Spinal cord (tissue), 10 donors: ENCODE measurements at places on chromosomes 5 and 9. TPM values are rescaled to one million over a fixed set of nuclear protein-coding genes. Genes with fewer than 3 reads are reported as not detected.

DNA sequence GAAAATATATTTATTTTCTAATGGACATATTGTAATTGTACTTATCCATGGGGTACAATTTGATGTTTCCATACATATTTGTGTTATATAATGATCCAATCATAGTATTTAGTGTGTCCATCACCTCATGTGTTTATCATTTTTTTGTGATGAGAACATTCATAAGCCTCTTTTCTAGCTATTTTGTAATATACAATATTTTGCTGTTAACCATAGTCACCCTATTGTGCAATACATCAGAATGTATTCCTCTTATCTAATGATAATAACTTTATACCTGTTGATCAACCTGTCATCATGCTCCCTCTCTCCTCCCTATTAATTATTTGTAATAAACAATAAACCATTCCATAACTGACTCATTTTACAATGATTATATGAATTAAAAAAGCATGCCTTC lies 93.2 kb downstream of the ISL1 start:
- H3K27me3 ChIP-seq, result no peaks in the 10 kb centered on the region
- no peak for DNase-seq
- H3K4me3 ChIP-seq, result no peak overlapping the region
- H3K27ac ChIP-seq, result no peak overlapping the region

The SPATA31A3 gene
- total RNA-seq, result not detected

The PALM2AKAP2 gene
- total RNA-seq, result 16.3 TPM

DNA sequence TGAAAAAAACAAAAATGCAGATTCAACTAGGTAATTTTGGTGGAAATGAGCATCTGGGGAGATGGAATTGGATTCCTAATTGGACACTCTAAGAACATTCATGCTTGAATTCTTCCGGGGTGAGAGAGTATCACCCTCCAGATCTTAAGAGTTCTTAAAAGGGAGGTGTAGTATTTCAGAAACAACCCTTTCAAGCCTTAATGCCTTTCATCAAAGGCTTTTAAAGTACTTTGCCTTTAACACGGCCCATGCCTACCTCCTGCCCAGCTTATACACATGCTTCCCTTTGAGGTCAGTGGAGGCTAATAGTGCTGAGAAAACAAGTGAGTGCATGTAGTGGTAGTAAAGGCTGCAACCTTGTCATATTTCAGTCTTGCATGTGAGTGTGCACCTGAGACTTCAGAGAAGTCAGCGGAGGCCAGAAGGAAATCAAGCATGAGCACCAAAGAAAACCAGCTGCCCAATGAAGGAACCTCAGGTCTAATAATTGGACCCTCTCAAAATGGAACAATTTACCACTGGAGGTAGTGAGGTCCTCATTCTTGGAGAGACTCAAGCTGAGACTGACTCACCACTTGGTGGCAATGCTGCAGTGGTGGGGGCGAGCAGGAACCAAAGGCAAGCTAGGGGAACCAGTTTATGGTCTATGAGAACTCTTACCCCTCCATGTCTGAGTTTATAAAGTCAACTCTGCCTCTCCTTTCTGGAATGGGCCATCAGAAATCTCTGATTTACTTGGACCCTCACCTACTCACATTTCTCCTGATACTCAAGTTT lies 98.4 kb upstream of the GDNF start:
- H3K27me3 ChIP-seq, result no peaks in the 10 kb centered on the region
- H3K4me3 ChIP-seq, result no peak overlapping the region
- DNase-seq, result no peak
- no peaks in the 10 kb centered on the region for H3K36me3 ChIP-seq
- no peak overlapping the region for H3K27ac ChIP-seq

The ARHGEF28 gene
- total RNA-seq, result 13.6 TPM

DNA sequence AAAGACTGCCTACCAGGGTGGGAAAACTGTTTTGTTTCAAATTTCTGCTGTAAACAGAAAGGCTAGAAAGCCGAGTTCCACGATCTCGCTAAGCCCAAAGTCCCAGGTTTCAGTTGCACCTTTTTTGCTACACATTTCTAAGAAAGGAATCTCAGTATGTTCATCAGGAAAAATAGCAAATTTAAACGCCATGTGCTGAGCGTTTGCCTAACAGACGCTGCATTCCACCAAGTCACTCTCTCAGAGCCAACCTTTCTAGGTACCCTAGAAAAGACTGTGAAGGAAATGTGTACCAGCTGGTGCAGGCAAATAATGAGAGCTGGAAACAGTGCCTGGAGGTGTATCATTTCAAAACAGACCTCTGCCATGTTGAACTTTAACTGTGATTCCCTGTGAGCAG lies 71.8 kb downstream of the FRMD3 start:
- DNase-seq, result no peak
- H3K36me3 ChIP-seq, result no peaks in the 10 kb centered on the region
- no peak overlapping the region for H3K27ac ChIP-seq
- no peak overlapping the region for H3K4me3 ChIP-seq
- peaks cover 3% of the 10 kb centered on the region for H3K4me1 ChIP-seq

GRCh38 chr5:16713386-16713928 lies 96.7 kb upstream of the RETREG1 start:
- peak overlapping the region; percentile 48 for H3K4me3 ChIP-seq
- H3K27me3 ChIP-seq, result no peaks in the 10 kb centered on the region
- H3K27ac ChIP-seq, result peak overlapping the region; percentile 84
- peaks cover 28% of the 10 kb centered on the region for H3K4me1 ChIP-seq

- H3K36me3 ChIP-seq, result no peaks in the 10 kb centered on the region
- no peak for DNase-seq
- no peak overlapping the region for H3K4me3 ChIP-seq
- no peaks in the 10 kb centered on the region for H3K27me3 ChIP-seq
- no peak overlapping the region for H3K27ac ChIP-seq
These were observed 21.0 kb upstream of the NPR3 start for GRCh38 chr5:32690153-32690552.

DNA sequence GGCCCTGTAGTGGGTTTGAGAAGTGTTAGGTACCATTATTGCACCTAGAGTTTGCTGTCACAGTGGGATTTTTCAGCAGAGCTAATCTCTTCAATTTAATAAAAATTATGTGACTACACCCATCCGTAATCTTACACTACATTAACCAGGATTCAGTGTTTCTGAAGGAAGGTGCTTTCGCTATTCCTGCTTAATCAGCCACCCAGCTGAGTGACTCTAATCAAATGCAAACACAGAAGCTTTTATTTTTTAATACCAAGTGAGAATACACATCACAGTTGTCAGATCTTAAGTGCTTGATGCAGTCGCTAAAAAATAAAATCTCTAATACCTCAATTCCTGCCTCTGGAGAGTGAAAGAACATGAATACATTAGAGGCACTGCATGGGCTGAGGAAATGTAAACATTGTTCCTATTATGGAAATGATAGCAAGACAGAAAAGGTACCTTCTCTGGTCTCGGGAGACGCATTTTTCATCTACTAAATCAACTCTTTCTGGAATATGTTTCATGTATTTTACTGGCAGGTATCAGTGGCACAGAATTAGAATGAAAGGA lies 125.7 kb downstream of the SEMA6A start:
- H3K36me3 ChIP-seq, result peaks cover 20% of the 10 kb centered on the region
- H3K27me3 ChIP-seq, result no peaks in the 10 kb centered on the region
- no peak overlapping the region for H3K27ac ChIP-seq
- no peak for DNase-seq

DNA sequence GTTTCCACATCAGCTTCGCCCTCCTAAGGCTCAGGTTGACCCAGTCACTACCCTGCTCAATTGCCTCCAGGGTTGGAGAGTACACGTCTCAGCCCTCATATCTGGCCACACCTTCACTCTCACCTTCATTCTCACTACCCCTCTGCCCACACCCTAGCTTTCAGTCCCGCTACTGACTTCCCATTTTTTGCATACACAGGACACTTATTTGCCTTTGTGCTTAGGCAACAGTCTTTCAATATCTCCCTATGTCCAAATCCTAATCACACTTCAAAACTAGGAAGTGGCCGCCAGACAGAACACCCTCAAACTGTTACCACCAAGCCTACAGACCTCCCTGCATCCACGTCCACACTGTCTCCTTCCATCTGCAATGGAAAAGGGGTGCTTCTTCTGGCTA lies 10.9 kb downstream of the MCTP1 start:
- H3K4me1 ChIP-seq, result no peaks in the 10 kb centered on the region
- no peak overlapping the region for H3K27ac ChIP-seq
- H3K4me3 ChIP-seq, result no peak overlapping the region

DNA sequence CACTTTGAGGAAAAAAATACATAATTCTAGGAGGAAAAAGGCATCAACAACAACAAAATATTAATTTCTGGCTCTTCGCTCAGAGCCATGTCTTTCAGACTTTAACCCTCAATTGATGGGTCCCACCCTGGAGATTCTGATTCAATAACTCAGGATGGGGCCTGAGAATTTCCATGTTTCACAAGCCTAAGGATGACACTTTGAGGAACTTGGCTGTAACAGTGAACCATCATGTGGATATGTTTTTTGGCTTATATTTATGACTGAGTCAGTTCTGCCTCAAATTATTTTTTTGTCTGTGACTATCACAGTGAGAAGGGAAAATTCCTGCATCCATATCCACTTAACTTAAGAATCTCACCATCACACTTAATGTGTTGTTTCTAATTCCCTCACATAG lies 504.6 kb downstream of the RASEF start:
- no peaks in the 10 kb centered on the region for H3K27me3 ChIP-seq
- no peaks in the 10 kb centered on the region for H3K4me1 ChIP-seq
- DNase-seq, result no peak
- no peak overlapping the region for H3K27ac ChIP-seq
- H3K4me3 ChIP-seq, result no peak overlapping the region

- no peak for DNase-seq
- H3K4me1 ChIP-seq, result peaks cover 34% of the 10 kb centered on the region
- H3K36me3 ChIP-seq, result peaks cover 20% of the 10 kb centered on the region
- H3K4me3 ChIP-seq, result no peak overlapping the region
- no peak overlapping the region for H3K27ac ChIP-seq
- no peaks in the 10 kb centered on the region for H3K27me3 ChIP-seq
These were observed 92.0 kb downstream of the AMBP start for GRCh38 chr9:113985968-113986585.

GRCh38 chr9:87556039-87556438 lies 58.4 kb downstream of the DAPK1 start:
- H3K27me3 ChIP-seq, result no peaks in the 10 kb centered on the region
- DNase-seq, result no peak
- peaks cover 6% of the 10 kb centered on the region for H3K36me3 ChIP-seq

GRCh38 chr5:127311781-127312525 lies 21.4 kb downstream of the MEGF10 start:
- no peak overlapping the region for H3K27ac ChIP-seq
- H3K4me1 ChIP-seq, result peaks cover 5% of the 10 kb centered on the region
- H3K4me3 ChIP-seq, result no peak overlapping the region
- no peaks in the 10 kb centered on the region for H3K36me3 ChIP-seq
- no peak for DNase-seq
- H3K27me3 ChIP-seq, result no peaks in the 10 kb centered on the region

The PCDHB15 gene
- total RNA-seq, result 15.2 TPM

- H3K4me1 ChIP-seq, result no peaks in the 10 kb centered on the region
- H3K36me3 ChIP-seq, result no peaks in the 10 kb centered on the region
- no peak overlapping the region for H3K4me3 ChIP-seq
- no peak for DNase-seq
These were observed 790.8 kb downstream of the BRINP1 start for GRCh38 chr9:118578467-118578866.

DNA sequence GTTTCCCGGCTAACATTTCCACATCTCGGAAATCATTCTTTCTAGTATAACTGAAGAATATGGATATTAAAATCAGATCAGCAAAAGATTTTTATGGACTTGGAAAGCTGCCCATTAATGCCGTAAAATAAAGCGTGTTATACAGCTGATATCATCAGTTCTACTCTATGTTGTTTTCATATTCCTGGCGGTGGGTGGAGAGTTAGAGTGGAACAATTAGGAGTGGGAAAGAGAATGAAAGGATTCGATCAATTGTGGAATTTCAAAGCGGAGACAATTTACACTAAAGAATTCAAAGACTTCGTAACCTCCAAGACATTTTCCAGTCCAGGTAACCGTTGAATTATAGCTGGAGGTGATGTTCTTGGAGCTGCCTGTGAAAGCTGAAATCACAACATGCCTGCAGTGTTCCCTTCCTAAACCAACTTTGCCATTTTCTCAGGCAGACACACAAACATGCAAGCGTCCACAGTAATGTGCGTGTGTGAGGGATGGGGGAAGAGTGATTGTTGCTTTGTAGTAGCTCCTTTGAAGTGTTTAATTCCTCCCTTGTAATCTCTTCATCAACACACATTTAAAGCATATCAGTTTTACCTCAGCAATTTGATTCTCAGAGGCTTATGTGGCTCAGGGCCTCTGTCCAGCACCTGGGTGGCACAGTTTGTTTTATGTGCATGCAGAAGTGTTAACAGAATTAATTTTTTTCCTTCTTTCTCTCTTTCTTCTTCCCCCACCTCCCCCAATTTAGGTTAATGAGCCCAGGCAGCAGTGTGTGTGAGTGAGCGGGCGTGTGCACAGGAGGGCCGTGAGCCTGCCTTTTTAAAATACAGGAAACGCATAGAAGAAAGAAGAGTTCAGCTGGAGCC lies 544.1 kb downstream of the RAB3C start:
- H3K4me1 ChIP-seq, result peaks cover 18% of the 10 kb centered on the region
- H3K27ac ChIP-seq, result peak overlapping the region; percentile 92
- H3K27me3 ChIP-seq, result no peaks in the 10 kb centered on the region
- peak overlapping the region; percentile 38 for H3K4me3 ChIP-seq
- DNase-seq, result peak; percentile 81

- H3K4me3 ChIP-seq, result no peak overlapping the region
- H3K27me3 ChIP-seq, result no peaks in the 10 kb centered on the region
These were observed 157.5 kb upstream of the MAST4 start for GRCh38 chr5:66438696-66439095.

The TMEM252 gene
- not detected for total RNA-seq

GRCh38 chr5:123708074-123708806 lies 196.3 kb downstream of the CSNK1G3 start:
- H3K27ac ChIP-seq, result no peak overlapping the region
- no peak for DNase-seq
- H3K4me3 ChIP-seq, result no peak overlapping the region

GRCh38 chr5:36397901-36398536 lies 96.3 kb upstream of the RANBP3L start:
- no peak overlapping the region for H3K27ac ChIP-seq
- no peak for DNase-seq
- H3K27me3 ChIP-seq, result no peaks in the 10 kb centered on the region
- no peak overlapping the region for H3K4me3 ChIP-seq

- peaks cover 5% of the 10 kb centered on the region for H3K4me1 ChIP-seq
- no peaks in the 10 kb centered on the region for H3K27me3 ChIP-seq
- H3K27ac ChIP-seq, result no peak overlapping the region
- no peak overlapping the region for H3K4me3 ChIP-seq
These were observed 65.6 kb upstream of the FRRS1L start for GRCh38 chr9:109232449-109233237.

- no peaks in the 10 kb centered on the region for H3K36me3 ChIP-seq
- DNase-seq, result no peak
These were observed 201.2 kb upstream of the CDKN2B start for GRCh38 chr9:22210262-22210661.
